ENCODE measurements at places on chromosomes 6 and 20.

DNA sequence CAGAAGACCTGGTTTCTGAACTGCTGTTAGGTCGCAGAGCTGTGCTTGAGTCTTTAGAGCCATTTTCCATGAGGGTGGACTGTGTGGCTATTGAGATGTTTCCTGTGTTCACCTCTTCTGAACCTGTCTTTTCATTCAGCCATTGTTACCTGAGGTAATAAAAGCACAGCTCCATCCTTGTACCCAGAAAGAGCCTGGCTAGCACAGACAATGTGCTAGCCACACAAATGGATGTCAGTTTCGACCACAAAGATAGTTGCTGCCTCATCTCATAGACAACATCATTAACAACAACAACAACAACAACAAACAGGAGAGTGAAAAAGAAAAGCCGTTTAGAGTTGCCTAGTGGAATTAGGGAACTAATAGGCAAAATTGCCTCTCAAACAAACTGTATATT, 114.7 kb downstream of the MYO6 start:
- DNase-seq = no peak

DNA sequence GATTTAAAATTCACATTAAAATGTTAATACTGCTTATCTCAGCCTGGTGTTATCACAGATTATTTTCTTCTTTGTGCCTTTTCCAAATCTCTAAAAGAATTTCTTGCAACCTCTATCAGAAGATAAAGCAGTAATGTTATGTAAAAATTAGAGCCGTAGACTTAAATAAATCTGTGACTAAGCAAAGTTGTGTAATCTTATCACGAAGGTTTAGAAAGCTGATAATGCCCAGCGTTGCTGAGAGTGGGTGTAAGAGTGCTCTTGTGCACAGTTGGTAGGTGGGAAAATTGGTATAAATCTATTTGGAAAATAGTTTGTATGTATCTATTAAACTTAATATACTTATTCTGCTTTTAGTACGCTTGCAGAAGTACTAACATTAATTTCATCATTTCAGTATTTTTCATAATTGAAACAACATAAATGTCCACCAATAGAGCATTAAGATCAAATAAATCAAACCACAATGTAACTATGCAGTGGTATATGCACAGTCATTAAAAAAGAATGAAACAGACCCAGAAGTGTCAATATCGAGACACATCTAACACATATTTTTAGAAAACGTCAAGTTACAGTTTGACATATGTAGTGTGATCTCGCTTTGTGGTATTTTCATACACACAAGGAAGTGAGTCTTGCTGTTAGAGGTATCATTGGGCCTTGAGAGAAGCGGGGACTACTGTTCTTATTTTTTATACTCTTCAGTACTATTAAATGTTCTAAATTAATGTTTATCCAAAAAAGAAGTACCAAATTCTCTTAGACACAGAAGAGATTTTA, 54.4 kb upstream of the PBOV1 start:
- no peak for DNase-seq

DNA sequence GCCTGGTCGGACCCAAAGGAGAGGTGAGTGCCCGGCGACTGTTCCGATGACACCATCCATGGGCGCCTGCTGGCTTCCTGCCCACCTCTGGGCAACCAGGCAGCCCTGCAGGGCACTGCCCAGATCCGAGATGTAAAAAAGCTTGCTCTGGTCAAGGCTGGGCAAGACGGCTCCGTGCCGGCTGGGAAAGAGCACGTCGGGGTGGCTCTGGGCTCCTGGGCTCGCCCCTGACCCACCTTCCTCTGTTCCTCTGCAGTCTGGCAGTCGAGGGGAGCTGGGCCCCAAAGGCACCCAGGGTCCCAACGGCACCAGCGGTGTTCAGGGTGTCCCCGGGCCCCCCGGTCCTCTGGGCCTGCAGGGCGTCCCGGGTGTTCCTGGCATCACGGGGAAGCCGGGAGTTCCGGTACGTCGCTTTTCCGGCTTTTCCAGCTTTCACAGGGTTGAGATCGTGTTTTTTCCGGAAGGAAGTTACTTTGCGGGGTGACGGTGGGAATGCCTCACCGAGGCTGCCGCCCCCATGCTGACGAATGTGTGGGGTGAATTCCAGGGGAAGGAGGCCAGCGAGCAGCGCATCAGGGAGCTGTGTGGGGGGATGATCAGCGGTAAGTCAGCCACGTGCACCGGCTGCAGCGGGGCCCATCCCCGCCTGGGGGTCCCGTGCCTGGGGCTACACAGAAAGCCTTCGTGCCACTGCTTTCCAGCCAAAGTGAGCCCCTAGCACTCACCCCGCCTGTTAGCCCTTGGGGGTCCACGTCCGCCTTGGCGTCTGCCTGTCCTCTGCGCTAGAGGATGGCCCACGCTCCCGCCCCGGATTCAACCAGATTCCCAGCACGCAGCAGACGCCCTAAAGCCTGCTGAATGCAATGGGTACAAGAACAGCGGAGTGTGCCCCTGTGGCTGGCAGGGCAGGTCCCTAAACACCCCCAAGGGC, 19.3 kb downstream of the COL9A3 start:
- no peak for DNase-seq

GRCh38 chr6:138387577-138388368, 10.1 kb downstream of the SMIM28 start:
- DNase-seq = no peak

DNA sequence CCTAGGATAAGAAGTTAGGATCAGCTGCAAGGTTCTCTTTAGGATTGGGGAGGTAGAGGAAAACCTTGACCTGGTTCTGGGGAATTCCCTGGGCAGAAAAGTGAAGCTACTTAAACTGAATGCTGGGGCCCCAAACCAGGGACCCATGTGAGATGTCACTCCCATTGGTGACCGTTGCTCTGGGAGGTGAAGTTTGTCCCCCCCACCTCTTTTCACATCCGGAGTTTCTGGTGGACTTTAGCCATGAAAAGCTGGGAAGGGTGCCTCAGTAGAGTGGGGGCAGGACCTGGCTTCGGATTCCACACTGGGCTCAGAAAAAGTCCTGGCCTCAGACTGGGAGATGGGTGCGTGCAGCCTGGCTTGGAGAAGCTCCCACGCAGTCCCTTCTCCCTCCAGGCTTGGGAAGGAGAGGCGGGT, 13.2 kb downstream of the TJAP1 start:
- no peak for DNase-seq

DNA sequence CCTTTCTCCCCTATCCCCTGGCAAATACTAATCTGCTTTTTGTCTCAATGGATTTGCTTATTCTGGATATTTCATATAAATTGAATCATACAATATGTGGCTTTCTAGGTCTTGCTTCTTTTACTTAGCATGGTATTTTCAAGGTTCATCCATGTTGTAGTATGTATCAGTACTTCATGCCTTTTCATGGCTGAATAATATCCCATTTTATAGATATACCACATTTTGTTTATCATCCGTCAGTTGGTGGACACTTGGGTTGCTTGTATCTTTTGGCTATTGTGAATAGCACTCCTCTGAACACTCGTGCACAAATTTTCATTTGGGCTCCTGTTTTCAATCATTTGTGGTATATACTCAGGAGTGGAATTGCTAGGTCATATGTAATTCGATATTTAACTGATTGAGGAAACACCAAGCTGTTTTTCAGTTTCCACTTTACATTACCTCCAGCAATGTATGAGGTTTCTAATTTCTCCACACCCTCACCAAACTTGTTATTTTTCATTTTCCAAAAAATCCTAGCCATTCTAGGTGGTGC, 30.5 kb upstream of the RIPPLY2 start:
- DNase-seq = no peak

- DNase-seq = no peak
Observed at GRCh38 chr20:8153281-8153908, 21.3 kb downstream of the PLCB1 start.

GRCh38 chr6:107079429-107079828, 35.9 kb downstream of the BEND3 start:
- no peak for DNase-seq

- DNase-seq = no peak
Observed at GRCh38 chr6:70547313-70547712, 19.4 kb upstream of the SDHAF4 start.

- DNase-seq = no peak
Observed at GRCh38 chr6:104365451-104366234, 494.1 kb downstream of the HACE1 start.

DNA sequence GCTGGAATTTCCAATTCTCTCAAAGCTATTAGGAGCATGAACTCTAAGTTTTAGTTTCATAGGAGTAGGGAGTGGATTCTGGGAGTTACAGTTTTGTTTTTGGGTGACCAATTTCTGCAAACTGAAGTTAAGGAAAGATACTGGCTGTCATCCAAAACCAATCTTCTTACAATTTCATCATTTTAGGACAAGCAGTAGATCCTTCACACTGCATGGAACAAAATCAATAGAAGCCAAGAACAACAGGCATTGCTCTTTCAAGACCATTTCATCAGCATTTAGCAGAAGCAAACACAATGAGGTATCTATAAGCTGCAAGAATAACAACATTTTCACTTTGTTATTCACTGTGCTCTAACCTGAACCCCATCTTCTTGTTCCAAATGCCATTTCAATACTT, 173.0 kb downstream of the GMDS start:
- DNase-seq = no peak

DNA sequence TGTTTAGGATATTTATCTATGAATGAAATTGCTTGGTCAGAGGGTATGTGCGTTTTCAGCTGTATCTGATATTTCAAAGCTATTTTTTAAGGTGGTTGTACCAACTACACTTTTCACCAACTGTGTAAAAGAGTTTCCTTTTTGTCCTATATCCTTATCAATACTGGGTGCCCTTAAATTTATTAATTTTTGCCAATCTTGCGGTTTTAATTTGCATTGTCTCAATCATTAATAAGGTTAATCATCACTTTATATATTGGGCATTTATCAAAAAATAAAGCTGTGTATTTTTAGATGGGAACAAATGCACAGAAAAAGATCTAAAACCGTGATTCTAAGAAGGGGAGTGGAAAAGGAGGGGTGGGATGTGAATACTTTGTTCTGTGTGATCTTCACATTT, 66.7 kb upstream of the SALL4 start:
- no peak for DNase-seq

- DNase-seq = no peak
Observed at GRCh38 chr6:142881290-142881689, 63.7 kb downstream of the HIVEP2 start.

GRCh38 chr6:53744321-53744720, 50.5 kb upstream of the LRRC1 start:
- no peak for DNase-seq

DNA sequence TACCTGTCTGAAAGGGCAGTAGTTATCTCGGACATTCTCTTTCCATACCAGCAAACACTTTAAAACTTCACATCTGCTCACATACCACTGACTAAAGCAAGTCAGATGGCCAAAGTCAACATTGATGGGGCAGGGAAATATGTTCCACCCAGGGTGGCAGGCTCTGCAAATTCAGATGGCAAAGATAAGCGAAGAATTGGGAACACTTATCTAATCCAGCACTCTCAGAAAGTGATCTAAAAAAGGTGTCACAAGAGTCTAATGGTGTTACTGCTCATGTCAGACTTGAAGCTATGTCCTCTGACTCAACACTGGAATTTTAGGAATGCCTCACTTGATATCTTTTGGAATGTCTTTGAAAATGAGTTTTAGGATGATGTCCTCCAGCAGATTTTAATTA, 1086.2 kb downstream of the KIF16B start:
- DNase-seq = no peak

GRCh38 chr6:167568407-167569024, 243.6 kb downstream of the TTLL2 start:
- DNase-seq = no peak

DNA sequence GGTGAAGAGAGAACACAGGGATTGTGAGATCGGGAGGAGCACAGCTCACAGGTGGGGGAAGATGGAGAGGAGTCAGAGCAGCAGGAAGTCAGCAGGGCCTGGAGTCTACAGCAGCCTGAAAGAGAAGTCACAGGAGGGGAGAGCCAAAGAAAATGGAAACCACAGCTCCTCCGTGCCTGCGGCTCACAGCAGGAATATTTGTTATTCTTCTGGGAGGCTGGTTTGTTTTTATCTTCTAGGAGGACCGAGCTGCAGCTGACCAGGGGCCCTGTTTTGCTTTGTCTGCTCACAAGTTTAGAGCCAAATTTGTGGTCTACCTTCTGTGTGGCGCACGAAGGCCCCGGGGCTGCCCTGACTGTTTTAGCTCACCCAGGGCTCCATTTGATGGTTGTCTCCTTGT, 81.8 kb downstream of the CLIC5 start:
- DNase-seq = no peak

All from esophagus squamous epithelium (tissue), 5 donors.